Activated B cell treated with CpG ODN at 0.5 μM for 24 hours (primary cell): ENCODE measurements at places on chromosomes 3 and 15. TPM values are rescaled to one million over a fixed set of nuclear protein-coding genes. Genes with fewer than 3 reads are reported as not detected.

GRCh38 chr3:156519758-156520162, 35.2 kb downstream of the SSR3 start:
- no peak overlapping the region for H3K4me3 ChIP-seq
- H3K4me1 ChIP-seq, result peaks cover 6% of the 10 kb centered on the region
- peaks cover 8% of the 10 kb centered on the region for H3K27me3 ChIP-seq
- no peak overlapping the region for H3K27ac ChIP-seq

GRCh38 chr3:159855599-159856346, 132.9 kb upstream of the IL12A start:
- no peak overlapping the region for H3K4me3 ChIP-seq
- no peak for DNase-seq
- H3K36me3 ChIP-seq, result no peaks in the 10 kb centered on the region
- no peak overlapping the region for H3K27ac ChIP-seq

PDZRN3 gene
- not detected in 2 replicates for total RNA-seq

OR5H14 gene
- total RNA-seq, result 0.02 TPM in 1 of 2 replicates, not detected in the other

DNA sequence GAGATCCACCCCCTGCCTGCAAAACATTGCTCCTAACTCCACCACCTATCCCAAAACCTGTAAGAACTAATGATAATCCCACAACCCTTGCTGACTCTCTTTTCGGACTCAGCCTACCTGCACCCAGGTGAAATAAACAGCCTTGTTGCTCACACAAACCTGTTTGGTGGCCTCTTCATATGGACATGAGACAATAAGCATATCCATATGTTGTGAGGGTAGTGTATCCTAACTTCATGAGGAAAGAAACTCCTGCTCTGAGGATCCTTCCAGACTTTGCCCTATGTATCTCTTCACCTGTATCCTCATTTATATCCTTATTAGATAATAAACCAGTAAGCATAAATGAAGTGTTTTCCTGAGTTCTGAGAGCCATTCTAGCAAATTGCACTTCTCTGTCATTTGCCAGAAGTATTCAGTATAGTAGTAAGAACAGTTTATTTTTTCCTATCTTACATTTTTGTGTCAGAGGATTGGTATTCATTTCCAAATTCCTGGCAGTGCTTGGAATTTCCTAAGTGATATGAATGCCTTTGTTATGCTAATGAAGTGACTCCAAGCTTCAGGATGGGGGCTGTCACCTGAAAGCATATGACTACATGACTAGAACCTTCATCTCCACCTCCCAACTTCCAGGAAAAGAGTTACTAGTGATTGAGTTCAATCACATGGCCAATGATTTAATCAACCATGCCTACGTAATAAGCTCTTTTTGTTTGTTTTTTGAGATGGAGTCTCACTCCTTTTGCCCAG, 30.2 kb downstream of the TTBK2 start:
- no peaks in the 10 kb centered on the region for H3K27me3 ChIP-seq
- no peak overlapping the region for H3K4me3 ChIP-seq
- no peak overlapping the region for H3K27ac ChIP-seq
- no peak for DNase-seq
- H3K36me3 ChIP-seq, result peaks cover 15% of the 10 kb centered on the region
- H3K4me1 ChIP-seq, result peaks cover 10% of the 10 kb centered on the region

GRCh38 chr15:83871808-83872559, 218.1 kb downstream of the ADAMTSL3 start:
- no peaks in the 10 kb centered on the region for H3K4me1 ChIP-seq
- H3K27ac ChIP-seq, result no peak overlapping the region
- H3K27me3 ChIP-seq, result no peaks in the 10 kb centered on the region
